Right lobe of liver (tissue), 6 donors: ENCODE measurements at places on chromosomes 6 and 20. TPM values are rescaled to one million over a fixed set of nuclear protein-coding genes. Genes with fewer than 3 reads are reported as not detected.

Gene TASP1
- total RNA-seq, result 4.3 TPM

Gene C20orf141
- total RNA-seq, result not detected

Gene SALL4
- total RNA-seq, result 0.40 TPM

Gene RIPPLY2
- total RNA-seq, result not detected

- H3K27ac ChIP-seq, result no peak overlapping the region
- H3K4me1 ChIP-seq, result peaks cover 7% of the 10 kb centered on the region
- H3K4me3 ChIP-seq, result no peak overlapping the region
Measured at GRCh38 chr6:2502998-2503674, 247.6 kb downstream of the MYLK4 start.

DNA sequence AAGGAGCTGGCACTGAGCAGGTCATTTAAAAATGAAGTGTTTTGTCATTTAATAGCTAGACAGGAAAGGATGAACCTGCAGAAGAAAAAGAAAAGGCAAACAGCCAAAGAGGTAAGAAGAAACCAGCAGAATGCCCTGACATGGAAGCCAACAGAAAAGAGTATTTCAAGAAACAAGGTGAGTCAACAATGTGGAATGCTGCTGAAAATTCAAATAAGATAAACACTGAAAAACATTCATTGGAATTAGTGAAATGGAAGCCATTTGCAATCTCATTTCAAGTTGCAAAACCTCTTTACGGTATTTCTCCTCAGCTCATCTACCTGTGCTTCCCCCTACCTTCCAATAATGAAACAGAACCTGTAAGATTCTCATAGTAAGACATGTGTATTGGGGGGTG, 59.6 kb downstream of the RWDD2A start:
- H3K27ac ChIP-seq, result no peak overlapping the region
- no peaks in the 10 kb centered on the region for H3K27me3 ChIP-seq
- no peak for DNase-seq
- H3K36me3 ChIP-seq, result peaks cover 2% of the 10 kb centered on the region

DNA sequence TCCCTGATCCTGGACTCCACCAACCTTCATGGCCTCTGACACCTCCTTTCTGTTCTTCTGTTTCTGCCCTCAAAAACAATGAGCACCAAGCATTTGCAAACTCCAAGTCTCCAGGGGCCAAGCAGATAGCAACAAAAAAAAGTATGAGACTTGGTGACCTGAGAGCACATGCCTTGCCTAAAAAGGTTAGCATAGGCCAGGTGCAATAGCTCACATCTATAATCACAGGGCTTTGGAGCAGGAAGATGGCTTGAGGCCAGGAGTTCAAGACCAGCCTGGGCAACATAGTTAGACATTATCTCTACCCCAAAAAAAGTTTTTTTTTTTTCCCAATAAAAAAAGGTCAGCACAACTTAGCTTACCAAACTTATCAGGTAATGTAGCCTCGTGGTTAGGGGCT, 13.7 kb upstream of the HM13 start:
- no peak for DNase-seq
- no peak overlapping the region for H3K4me3 ChIP-seq
- no peak overlapping the region for H3K27ac ChIP-seq
- no peaks in the 10 kb centered on the region for H3K27me3 ChIP-seq

DNA sequence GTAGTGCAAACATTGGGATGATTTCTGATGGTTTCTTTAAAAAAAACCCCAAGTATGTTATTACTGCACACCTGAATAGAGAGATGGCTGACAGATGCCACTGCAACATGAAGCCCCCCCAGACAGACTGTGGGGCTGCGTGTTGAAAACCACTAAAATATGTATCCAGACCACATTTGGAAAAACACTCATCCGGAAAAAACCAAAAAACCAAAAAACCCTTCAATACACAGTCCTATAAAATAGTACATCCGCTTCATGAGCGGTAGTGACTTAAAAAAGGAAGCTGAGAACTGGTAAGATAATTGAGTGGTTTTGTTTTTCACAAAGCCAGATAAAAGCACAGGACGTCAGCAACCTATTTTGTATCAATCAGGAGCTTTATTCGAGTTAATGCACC, 47.1 kb upstream of the EDN3 start:
- no peaks in the 10 kb centered on the region for H3K4me1 ChIP-seq
- H3K4me3 ChIP-seq, result no peak overlapping the region
- no peaks in the 10 kb centered on the region for H3K27me3 ChIP-seq
- no peak for DNase-seq
- H3K36me3 ChIP-seq, result no peaks in the 10 kb centered on the region
- H3K27ac ChIP-seq, result no peak overlapping the region

GRCh38 chr6:143294265-143294860, 156.1 kb downstream of the ADAT2 start:
- H3K36me3 ChIP-seq, result no peaks in the 10 kb centered on the region
- H3K4me1 ChIP-seq, result no peaks in the 10 kb centered on the region
- no peak for DNase-seq
- no peak overlapping the region for H3K27ac ChIP-seq
- H3K27me3 ChIP-seq, result no peaks in the 10 kb centered on the region
- H3K4me3 ChIP-seq, result no peak overlapping the region

DNA sequence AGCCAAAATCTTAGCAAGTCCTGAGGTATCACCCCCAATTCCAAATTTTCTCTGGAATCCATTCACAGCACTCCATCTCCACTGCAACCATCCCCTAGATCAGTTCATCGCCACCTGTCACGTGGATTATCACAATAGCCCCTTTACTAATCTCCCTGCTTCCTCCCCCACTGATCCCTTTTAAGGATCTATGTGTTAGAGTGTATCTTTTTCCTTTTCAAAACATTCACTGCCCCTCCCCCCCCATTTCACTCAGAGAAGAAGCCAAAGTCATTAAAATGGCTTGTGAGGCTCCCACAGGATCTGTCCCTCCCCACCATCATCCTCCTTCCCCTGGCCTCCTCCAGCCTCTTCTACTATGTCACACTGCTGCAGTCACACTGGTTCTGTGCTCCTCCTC, 18.4 kb upstream of the SPAG4 start:
- no peaks in the 10 kb centered on the region for H3K27me3 ChIP-seq
- H3K4me1 ChIP-seq, result no peaks in the 10 kb centered on the region
- no peaks in the 10 kb centered on the region for H3K36me3 ChIP-seq
- H3K4me3 ChIP-seq, result no peak overlapping the region
- DNase-seq, result no peak
- no peak overlapping the region for H3K27ac ChIP-seq

GRCh38 chr20:41482647-41483552, 116.3 kb upstream of the EMILIN3 start:
- H3K27ac ChIP-seq, result no peak overlapping the region
- peaks cover 8% of the 10 kb centered on the region for H3K36me3 ChIP-seq
- no peaks in the 10 kb centered on the region for H3K27me3 ChIP-seq
- no peak for DNase-seq
- H3K4me1 ChIP-seq, result no peaks in the 10 kb centered on the region
- no peak overlapping the region for H3K4me3 ChIP-seq

- H3K4me1 ChIP-seq, result no peaks in the 10 kb centered on the region
- H3K4me3 ChIP-seq, result no peak overlapping the region
- no peak overlapping the region for H3K27ac ChIP-seq
- no peaks in the 10 kb centered on the region for H3K36me3 ChIP-seq
Measured at GRCh38 chr20:40451552-40451951, 237.5 kb downstream of the MAFB start.

DNA sequence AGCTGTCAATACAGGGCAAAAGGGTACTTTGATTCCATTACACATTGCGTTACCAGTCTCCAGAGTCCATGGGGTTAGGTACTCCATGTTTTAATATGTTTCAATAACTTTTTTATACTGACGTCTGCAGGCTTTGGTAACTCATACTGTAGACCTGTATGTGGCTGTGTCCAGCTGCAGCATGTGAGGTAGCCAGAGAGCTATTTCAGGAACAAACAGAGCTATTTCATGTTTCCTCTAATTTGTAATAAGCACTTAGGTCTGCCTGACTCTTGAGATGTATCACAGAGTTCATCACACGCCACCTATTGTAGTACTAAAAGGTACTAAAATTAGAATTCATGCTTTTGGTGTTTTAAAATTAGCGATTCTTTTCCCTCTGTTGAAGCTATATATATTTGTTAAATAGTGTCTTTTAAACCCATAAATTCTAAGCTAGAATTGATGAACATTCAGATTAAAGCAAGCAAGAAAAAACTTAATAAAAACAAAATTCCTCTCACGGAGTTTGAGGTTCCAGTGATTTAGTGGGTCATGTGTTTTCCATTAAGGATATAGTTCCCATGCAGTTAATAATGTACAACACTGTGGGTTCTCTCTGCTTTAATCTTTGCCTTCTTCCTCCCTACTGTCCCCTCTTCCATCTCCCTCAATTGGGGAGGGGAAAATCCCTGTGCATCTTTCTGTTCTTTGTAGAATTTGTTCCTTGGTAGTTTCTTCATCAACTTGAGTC, 37.0 kb downstream of the FOXO3 start:
- peaks cover 35% of the 10 kb centered on the region for H3K4me1 ChIP-seq
- no peak overlapping the region for H3K27ac ChIP-seq
- no peak for DNase-seq
- no peak overlapping the region for H3K4me3 ChIP-seq
- H3K27me3 ChIP-seq, result no peaks in the 10 kb centered on the region

GRCh38 chr6:14550822-14551221, 433.2 kb downstream of the CD83 start:
- DNase-seq, result no peak
- H3K4me1 ChIP-seq, result no peaks in the 10 kb centered on the region
- H3K4me3 ChIP-seq, result no peak overlapping the region
- H3K36me3 ChIP-seq, result no peaks in the 10 kb centered on the region
- no peak overlapping the region for H3K27ac ChIP-seq
- H3K27me3 ChIP-seq, result no peaks in the 10 kb centered on the region

GRCh38 chr6:122452509-122452908, 19.1 kb downstream of the SERINC1 start:
- no peaks in the 10 kb centered on the region for H3K4me1 ChIP-seq
- H3K4me3 ChIP-seq, result no peak overlapping the region
- no peak overlapping the region for H3K27ac ChIP-seq
- H3K27me3 ChIP-seq, result no peaks in the 10 kb centered on the region

DNA sequence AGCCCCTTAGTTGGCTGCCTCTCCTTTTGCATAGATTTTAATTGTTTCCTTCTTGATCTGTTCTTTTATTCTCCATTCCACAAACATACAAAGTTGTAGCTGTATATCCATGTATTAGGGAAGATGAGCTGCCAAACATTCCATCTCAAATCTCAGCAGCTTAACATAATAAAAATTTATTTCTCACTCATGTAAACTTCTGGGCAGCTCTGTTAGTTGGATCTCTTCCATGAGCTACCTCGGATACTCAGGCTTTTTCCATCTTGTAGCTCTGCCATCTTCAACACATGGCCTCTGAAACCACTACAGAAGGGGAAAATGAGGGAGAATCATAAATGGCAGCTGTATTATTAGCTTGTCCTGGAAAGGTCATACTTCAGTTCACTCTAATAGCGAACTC, 149.4 kb upstream of the BMP2 start:
- H3K27me3 ChIP-seq, result no peaks in the 10 kb centered on the region
- no peak overlapping the region for H3K4me3 ChIP-seq
- no peaks in the 10 kb centered on the region for H3K36me3 ChIP-seq
- no peak for DNase-seq
- no peaks in the 10 kb centered on the region for H3K4me1 ChIP-seq
- H3K27ac ChIP-seq, result no peak overlapping the region

- no peaks in the 10 kb centered on the region for H3K4me1 ChIP-seq
- no peak overlapping the region for H3K4me3 ChIP-seq
- DNase-seq, result no peak
- H3K27ac ChIP-seq, result no peak overlapping the region
Measured at GRCh38 chr6:110188791-110189190, 8.6 kb downstream of the CDC40 start.

GRCh38 chr6:22826961-22827360, 257.6 kb downstream of the HDGFL1 start:
- no peak overlapping the region for H3K4me3 ChIP-seq
- no peaks in the 10 kb centered on the region for H3K36me3 ChIP-seq
- H3K27me3 ChIP-seq, result no peaks in the 10 kb centered on the region
- H3K4me1 ChIP-seq, result peaks cover 3% of the 10 kb centered on the region
- no peak for DNase-seq

DNA sequence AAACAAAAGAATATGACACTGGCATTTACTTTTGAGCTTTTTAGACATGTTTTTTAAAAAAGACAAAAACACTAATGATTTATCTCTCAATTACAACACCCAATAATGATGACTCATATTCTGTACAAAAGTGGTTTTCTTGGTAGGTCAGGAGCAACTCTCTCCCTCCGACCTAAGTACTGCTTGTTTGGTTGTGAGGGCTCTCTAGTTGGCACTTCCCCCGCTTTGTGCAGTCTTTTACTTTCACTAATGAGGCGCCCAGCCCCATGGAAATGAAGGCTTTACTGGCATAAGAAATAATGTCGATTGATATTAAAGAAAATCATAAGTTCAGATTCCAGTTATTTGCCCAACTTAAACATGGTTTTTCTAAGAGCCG, 1.3 kb downstream of the KPNA5 start:
- no peak overlapping the region for H3K4me3 ChIP-seq
